ENCODE measurements at places on chromosomes 13 and 19.

DNA sequence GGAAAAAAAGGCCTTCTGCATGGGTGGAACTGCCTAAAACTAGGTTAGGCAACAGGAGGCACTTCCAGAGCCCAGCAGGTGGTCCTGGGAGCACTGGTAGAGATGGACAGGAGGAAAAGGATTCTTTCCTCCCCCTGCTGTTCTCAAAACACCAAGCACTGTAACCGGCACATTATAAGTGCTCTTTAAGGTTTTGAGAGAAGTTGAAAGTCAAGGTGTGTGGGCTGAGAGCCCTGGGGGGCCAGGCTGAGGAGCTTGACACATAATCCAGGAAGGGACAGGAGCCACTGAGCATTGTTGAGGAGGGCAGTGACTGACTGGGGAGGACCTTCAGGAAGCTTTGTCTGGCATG, 32.3 kb downstream of the SPATA13 start:
- no peak for DNase-seq

DNA sequence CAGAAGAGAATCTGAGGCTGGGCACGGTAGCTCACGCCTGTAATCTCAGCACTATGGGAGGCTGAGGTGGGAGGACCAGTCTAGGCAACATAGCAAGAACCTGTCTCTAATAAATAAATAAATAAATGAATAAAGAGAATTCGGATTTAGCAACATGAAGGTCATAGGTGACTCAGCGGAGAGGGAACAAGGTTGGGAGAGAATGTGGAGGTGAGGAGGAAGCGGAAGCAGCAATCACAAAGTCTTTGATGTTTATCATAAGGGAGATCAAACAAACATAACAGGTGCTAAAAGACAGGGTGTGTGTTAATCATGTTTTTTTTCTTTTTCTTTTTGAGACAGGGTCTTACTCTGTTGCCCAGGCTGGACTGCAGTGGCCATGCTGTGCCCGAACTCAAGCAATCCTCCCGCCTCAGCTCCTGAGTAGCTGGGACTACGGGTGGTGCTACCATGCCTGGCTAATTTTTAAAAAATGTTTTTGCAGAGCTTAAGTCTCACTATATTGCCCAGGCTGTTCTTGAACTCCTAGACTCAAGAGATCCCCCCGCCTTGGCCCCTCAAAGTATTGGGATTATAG, 16.3 kb downstream of the PBX4 start:
- DNase-seq: no peak

GRCh38 chr19:31317093-31317492, 32.1 kb downstream of the TSHZ3 start:
- no peak for DNase-seq

DNA sequence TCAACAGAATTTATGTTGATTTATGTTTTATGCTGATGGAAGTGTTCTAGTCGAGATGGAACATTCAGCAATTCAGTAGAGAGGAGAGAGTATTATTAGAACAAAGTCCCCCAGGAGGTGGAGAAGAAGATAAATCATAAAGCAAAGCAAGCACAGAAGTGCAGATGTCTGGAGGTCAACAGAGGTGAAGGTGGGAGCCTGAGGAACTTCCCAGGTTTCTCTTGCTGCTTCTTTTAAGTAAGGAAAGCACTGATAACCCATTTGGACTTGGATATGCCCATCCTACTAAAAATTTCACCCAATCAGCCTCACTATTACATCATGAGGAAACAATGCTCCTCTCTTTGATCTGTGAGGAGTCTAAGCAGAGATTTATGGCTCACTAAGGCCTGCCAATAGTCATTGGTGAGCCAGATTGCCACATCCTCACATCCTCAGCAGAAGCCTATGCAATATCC, 98.8 kb downstream of the EPSTI1 start:
- no peak for DNase-seq

- DNase-seq: no peak
These were observed 6.0 kb downstream of the TMIGD2 start for GRCh38 chr19:4295972-4296771.

DNA sequence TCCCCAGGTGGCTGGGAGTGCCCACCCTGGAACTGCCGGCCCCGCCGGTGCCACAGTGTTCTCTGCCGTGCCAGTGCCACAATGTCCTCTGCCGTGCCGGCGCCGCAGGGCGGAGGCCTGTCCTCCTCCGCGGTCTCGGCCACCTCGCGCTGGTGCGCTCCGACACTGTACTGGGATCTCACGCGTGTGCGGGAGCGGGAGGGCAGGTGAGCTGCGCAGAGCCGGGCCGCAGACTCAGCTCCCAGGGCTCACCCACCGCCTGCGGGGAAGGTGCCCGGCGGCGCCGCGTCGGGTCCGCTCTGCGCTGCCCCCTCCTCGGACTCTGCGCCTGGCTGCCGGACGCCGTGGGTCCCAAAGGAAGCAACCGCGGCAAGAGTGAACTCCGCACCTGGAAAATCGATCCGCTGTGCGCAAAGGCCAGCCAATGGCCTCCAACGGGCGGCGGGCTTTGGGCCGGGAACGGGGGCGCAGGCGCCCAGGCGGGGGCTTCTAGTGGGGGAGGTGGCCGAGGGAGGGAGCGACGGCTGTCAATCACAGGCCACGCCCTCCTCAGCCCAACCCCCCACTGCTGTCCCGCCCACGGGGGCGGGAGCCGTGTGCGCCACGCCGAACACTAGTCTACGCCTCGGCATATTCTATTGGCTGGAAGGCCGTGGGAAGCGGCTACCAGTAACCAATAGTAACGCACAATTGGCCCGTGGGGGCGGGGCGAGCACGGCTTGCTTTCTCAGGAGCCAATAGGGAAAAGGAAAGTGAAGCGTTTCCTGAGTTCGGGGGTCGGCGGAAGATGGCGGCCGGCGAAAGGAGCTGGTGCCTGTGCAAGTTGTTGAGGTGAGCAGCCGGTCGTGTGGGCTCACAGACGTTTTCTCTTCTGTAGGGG, at the start of gene ALG11:
TSS of gene ALG11 (plus strand) at position 767 of the 880 bp plus-strand sequence. CDS start at position 788, 21 bp downstream.
- peak; percentile 100 for DNase-seq

- no peak for DNase-seq
These were observed 7.2 kb upstream of the SAE1 start for GRCh38 chr19:47123406-47123805.

DNA sequence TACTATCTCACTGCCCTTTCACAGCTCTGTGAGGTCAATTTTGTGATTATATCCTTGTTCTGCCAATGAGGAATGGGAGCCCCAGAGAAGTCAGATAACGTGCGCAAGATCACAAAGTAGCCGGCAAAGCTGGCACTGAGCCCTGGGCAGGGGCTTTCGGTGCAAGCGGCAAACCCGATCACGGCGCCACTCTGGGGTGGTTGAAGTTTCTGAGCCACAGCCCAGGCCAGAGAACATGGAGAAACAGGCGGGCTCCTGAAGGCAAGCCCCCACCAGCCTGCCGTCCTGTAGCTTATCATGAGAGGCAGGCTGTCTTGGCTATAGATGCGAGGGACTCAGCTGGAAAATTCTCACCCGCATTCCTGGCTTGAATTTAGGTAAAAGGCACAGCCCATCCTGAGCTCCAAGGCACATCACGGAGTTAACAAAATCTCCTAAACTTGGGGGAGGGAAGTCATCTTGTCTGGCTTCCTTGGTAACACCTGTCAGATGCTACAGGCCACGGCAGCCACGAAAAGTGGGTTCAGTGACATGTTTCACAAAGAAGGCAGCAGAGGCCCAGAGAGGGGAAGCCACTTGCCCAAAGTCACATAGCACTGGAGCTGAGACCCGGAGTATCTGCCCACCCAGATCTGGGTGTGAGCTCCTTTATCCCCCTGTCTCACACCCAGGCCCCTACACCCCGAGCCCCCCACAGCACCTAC, 12.5 kb downstream of the TNNT1 start:
- DNase-seq: no peak

DNA sequence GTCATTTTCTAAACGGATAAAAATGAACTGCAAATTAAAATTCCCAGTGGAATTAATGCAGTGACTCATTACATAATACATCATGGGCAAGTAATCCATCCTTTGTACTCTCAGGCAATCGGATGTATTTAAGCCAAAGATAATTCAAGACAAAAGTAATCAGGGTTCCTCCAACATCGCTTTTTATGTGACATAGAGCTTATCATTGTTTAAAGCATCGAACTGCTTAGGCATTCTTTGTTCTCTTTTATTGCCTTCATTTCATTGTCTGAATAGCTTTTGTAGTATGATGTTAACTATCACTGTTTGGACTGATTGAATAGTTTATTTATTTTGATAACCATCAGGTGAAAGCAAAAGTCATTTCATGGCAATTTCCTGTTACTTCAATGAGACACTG, 209.4 kb downstream of the ITGBL1 start:
- DNase-seq: no peak

GRCh38 chr13:20160306-20161274, at the start of gene GJA3:
Gene GJA3 (minus strand): TSS chr13:20161052. CDS start chr13:20143288, 17,764 bp downstream.
- DNase-seq: peak; percentile 56

DNA sequence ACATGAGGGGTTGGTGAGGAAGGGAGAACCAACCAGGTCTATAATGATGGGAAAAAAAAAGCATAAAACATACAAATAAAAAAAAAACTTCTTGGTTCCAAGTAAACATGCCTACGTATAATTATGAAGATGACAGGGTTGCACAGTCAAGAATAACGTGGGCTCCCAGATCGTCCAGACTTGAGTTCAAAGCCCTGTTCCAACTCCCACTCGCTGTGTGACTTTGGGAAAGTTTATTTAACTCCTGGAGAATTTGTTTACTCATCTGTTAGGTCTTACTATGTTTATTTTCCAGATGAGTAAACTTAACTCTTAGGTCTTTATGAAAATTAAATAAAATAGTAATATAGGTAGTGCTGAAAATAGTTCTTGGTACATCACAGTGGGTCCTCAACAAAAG, 13.8 kb downstream of the STARD13 start:
- no peak for DNase-seq

DNA sequence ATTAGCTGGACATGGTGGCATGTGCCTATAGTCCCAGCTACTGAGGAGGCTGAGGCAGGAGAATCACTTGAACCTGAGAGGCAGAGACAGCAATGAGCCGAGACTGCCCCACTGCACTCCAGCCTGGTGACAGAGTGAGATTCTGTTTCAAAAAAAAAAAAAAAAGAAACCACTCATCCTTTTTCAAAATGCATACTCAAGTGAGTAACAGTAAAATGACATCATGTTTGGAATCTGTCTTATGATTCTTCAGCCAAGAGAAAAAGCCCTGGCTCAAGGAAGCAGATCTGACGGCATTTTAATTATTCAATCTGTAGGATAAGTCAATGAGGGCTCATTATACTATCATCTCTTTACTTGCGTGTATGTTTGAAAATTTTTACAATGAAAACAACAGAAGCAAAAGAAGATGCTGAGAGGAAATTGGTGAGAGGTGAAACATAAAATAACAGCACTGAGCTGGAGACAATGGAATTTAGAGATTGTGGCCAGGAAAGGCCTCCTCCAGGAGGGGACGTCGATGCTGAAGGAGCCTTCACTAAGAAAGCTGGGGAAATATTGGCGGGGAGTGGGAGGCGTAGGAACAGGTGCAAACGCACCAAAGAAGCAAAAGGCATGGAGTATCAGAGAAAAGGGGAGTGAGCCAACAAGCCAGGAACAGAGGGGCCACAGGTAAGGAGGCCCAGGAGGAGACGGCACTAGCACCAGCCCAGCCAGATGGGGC, 12.9 kb upstream of the CCNE1 start:
- DNase-seq: no peak

DNA sequence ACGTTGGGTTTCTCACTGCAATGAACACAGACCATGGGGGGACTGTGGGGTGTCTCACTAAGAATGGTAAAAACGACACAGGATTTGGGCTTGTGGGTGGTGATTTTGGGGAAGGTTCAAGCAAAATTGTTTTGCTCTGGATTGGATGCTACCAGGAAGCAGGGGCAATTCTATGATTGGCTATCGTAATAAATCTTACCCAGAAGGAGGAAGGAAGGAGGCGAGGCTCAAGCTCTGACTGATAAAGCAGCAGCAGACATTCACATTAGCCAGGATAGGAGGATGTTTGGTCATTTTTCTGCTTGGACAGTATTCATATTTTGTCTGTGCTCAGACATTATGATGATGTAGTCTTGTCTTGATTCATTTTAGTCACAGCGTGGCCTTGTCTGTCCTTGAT, 1.5 kb downstream of the ZNF576 start:
- no peak for DNase-seq

DNA sequence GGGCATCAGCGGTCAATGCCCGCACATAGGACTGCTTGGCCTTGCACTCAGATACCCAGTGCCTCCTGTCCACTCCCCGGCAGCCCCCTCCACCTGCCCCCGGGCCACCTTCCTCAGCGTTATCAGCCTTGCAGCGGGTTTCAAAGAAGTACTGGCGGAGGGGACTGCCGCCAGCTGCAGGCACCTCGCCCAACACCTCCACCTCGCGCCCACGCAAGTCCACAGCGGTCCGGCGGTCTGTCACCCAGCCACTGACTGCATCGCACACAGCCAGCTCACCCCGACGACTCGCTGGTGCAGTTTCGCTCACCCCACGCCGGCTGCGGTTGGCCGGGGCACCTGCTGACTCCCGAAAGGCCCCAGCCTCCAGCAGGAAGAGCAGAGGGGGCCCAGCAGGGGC, 3.2 kb downstream of the NTF4 start:
- no peak for DNase-seq

DNA sequence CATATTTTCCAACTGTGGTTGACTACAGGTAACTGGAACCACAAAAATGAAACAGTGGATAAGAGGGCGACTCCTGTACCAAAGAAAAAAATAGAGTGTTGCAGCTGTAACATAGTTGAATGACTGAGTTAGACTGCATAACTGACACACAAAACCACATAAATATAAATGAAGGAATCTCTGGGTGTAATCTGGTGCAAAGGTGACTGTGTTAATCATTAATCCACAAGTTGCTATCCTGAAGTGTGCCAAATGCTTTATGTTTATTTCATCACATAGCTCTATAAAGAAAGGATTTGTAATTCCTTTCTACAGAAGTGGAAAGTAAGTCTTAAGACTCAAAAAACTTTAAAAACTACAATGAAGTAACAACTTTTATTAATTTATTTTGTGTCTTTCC, 6.0 kb upstream of the GJB2 start:
- DNase-seq: no peak

GRCh38 chr13:100637380-100637779, 37.2 kb downstream of the TMTC4 start:
- DNase-seq: no peak

GRCh38 chr19:13104848-13105711, 2.4 kb upstream of the LYL1 start:
- DNase-seq: no peak

DNA sequence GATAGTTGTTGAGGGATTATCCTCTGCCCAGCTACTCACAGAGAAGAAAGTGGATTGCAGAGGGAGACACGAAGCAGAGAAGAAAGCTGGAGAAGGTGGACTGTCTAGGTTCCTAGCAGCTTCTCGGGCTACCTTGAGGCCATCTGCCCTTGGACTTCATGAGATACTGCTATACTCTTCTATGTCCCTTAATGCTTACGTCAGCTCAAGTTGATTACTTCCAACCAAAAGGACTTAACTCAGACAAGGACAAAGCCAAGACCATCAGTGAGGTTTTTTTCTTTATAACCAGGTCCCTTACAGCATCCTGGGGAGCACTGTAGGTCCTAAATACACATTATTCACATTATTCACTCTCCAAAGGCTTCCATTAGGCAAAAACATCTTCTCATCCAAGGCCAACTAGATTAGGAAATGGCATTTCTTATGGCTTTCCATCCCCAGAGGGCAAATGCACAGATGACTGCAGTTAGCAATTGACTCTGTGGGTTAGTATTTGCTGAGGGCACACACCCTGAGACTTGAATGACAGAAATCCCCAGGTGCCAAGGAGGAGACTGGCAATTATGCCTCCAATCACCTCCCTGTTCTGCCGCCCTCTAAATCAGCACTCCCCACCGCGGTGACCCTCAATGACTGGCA, 4.1 kb upstream of the UBE2L5 start:
- DNase-seq: no peak
